ENCODE measurements at places on chromosomes 3 and 15.

DNA sequence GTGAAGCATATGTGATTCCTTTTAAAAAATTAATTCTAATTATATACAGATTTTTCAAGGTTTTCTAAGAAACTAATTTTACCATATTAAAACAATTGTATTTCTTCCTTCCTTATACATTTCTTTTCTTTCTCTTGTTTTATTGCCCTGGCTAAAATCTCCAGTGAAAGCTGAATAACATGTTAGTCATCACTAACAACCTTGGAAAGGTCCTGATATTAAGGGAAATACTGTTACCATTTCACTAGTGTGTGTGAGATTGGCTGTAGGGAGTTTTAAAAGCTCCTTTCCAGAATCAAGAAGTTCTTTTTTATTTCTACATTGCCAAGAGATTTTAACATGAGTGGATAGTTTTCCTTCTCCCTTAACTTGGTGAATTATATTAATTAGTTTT lies 229.7 kb upstream of the EIF1B start:
- no peak for DNase-seq

- DNase-seq, result no peak
These were observed 244.4 kb upstream of the TOPAZ1 start for GRCh38 chr3:43997316-43997715.

DNA sequence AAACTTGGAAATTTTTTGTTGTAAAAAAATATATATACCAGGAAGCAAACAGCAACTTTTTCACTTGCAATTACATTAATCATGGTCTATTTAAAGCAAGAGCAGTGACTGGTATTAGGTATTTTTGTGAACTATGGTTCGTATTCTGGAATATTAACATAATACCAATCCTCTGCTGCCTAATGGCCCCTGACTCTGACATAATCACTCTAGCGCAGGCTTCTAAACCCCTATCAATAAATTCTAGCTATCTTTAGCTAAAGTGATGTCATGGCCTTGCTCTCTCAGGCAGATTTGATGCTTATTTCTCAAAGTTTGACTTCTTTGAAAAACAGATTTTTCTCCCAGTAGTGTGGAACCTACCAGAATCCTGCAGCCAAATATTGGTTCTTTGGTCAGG lies 808.3 kb downstream of the VGLL3 start:
- no peak for DNase-seq

DNA sequence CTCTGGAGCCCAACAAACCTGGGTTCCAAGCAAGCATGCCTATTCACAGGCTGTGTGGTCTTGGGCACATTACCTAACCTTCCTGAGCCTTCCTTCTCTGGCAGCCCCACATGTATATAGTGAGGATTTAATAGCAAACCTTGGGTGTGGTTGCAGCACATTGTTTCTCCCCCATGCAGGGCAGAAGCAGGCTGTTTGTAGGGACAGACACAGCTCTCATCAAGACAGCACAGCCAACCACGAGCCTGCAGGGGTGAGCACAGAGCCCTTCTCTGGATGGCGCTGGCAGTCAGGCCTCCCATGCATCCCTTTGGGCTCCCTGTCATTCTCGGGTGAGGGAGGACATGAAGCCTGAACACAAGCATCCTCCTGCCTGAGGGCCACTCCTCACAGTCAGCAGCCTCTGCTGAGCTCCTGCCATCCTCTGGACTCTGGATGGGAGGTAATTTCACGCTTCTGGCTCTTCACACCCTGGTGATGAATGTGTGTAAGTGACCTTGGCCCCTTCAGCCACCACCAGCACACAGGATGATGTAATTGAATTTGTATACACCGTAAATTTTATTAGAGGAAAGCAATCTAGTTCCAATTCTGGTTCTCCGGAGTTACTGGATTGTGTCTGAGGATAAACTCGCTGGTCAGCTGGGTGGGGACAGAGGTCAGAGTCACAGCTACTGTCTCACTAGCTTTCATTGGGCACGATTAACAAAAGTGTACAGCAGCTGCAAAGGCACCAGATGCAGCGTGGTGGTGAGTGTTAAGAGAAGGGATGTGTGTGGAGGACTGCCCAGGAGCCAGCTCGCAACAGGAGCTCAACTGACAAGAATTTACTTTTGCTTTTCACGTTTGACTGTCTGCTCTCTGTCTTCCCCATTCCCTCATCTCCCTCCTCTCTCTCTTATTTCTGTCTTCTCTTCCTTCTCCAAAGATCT lies 118.1 kb downstream of the CLSTN2 start:
- no peak for DNase-seq

All from hematopoietic multipotent progenitor cell treated with erythropoietin and hydrocortisone succinate and interleukin-3 and kit ligand, for 6 days (in vitro differentiated cells).